ENCODE measurements at places on chromosomes 1 and 21. TPM values are rescaled to one million over a fixed set of nuclear protein-coding genes. Genes with fewer than 3 reads are reported as not detected.

- peaks cover 22% of the 10 kb centered on the region for H3K4me1 ChIP-seq
- peak; percentile 95 for DNase-seq
- peak overlapping the region; percentile 81 for H3K27ac ChIP-seq
- H3K27me3 ChIP-seq: no peaks in the 10 kb centered on the region
- H3K4me3 ChIP-seq: 0 out of 2 replicates have a peak overlapping the region, but pooled peaks have one; percentile 21
- H3K36me3 ChIP-seq: no peaks in the 10 kb centered on the region
Observed at GRCh38 chr1:24683713-24684162, 40.6 kb downstream of the SRRM1 start.

Gene DPT
- polyA plus RNA-seq: 20.0 TPM

- no peaks in the 10 kb centered on the region for H3K36me3 ChIP-seq
- H3K4me3 ChIP-seq: no peak overlapping the region
- H3K4me1 ChIP-seq: no peaks in the 10 kb centered on the region
- H3K27ac ChIP-seq: no peak overlapping the region
Observed at GRCh38 chr1:175715742-175716141, 27.7 kb downstream of the TNR start.

Gene AK5
- polyA plus RNA-seq: 78.8 TPM

DNA sequence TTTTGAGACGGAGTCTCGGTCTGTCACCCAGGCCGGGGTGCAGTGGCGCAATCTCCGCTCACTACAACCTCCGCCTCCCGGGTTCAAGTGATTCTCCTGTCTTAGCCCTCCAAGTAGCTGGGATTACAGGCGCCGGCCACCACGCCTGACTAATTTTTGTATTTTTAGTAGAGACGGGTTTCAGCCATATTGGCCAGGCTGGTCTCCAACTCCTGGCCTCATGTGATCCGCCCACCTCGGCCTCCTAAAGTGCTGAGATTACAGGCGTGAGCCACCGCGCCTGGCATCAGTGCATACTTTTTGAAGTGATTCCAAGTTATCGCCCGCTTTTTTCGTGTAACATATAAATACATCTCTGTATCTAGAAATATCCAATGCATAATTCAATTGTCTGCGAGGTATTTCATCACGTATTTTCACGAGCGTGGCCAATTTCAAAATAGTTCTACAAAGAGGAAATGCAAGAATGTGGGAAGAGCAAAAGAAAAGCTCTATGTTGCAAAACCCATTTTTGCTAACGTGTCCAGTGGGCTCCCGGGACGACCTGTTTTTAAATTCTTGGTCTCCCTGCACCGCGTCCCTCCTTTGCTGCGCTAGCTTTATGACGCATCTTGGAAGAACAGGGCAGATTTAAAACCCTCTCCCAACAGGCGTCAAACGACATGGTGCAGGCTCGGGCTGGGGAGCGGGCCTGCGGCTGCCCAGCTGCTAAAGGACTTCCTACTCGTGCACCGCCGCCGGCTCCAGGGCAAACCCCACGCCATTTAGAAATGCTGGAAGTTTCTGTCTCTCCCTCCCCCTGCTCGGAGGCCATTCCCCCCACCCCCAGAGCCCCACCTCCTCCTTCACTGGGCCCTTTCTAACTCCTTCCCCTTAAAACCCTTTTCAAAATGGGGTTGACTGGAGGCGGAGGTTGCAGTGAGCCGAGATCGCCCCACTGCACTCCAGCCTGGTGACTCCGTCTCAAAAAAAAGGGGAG lies 923 bp upstream of the IFNGR2 start:
- H3K27me3 ChIP-seq: no peaks in the 10 kb centered on the region
- H3K27ac ChIP-seq: peak overlapping the region; percentile 87
- H3K36me3 ChIP-seq: no peaks in the 10 kb centered on the region
- DNase-seq: peak; percentile 83
- H3K4me1 ChIP-seq: peaks cover 24% of the 10 kb centered on the region

- H3K27ac ChIP-seq: no peak overlapping the region
- no peaks in the 10 kb centered on the region for H3K4me1 ChIP-seq
- no peak for DNase-seq
- no peaks in the 10 kb centered on the region for H3K36me3 ChIP-seq
- H3K27me3 ChIP-seq: no peaks in the 10 kb centered on the region
- no peak overlapping the region for H3K4me3 ChIP-seq
Observed at GRCh38 chr21:36097427-36098181, 27.8 kb downstream of the CBR1 start.

DNA sequence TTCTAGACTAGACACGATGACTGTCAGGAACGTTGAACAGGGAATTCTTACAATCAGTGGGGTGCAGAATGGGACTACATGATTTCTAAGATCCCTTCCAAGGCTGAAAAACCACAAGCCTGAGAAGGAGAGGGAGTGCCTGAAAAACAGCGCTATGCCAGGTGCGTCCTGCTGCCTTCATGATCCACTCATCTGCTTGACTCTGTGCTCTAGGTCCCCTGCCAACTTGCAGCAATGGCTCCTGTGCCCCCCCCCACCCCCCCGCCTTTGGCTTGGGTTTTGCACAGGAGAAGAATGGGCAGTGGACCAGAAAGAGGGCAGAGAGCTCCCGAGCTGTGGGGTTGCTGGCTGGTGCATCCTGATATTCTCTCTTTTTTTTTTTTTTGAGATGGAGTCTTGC lies 5.9 kb downstream of the SLC2A7 start:
- DNase-seq: no peak
- H3K36me3 ChIP-seq: no peaks in the 10 kb centered on the region
- H3K4me1 ChIP-seq: no peaks in the 10 kb centered on the region
- no peak overlapping the region for H3K27ac ChIP-seq
- 0 out of 2 replicates have a peak, but pooled peaks cover 3% of the 10 kb centered on the region for H3K27me3 ChIP-seq
- no peak overlapping the region for H3K4me3 ChIP-seq

- H3K4me3 ChIP-seq: no peak overlapping the region
- peaks cover 32% of the 10 kb centered on the region for H3K27me3 ChIP-seq
- no peak for DNase-seq
- no peaks in the 10 kb centered on the region for H3K36me3 ChIP-seq
- H3K4me1 ChIP-seq: no peaks in the 10 kb centered on the region
Observed at GRCh38 chr1:175482071-175482451, 261.3 kb downstream of the TNR start.

- H3K27ac ChIP-seq: no peak overlapping the region
- H3K27me3 ChIP-seq: no peaks in the 10 kb centered on the region
- no peak overlapping the region for H3K4me3 ChIP-seq
Observed at GRCh38 chr1:23407016-23407630, 17.4 kb downstream of the TCEA3 start.

Gene REN
- not detected for polyA plus RNA-seq

Gene MCOLN2
- polyA plus RNA-seq: 0.31 TPM

DNA sequence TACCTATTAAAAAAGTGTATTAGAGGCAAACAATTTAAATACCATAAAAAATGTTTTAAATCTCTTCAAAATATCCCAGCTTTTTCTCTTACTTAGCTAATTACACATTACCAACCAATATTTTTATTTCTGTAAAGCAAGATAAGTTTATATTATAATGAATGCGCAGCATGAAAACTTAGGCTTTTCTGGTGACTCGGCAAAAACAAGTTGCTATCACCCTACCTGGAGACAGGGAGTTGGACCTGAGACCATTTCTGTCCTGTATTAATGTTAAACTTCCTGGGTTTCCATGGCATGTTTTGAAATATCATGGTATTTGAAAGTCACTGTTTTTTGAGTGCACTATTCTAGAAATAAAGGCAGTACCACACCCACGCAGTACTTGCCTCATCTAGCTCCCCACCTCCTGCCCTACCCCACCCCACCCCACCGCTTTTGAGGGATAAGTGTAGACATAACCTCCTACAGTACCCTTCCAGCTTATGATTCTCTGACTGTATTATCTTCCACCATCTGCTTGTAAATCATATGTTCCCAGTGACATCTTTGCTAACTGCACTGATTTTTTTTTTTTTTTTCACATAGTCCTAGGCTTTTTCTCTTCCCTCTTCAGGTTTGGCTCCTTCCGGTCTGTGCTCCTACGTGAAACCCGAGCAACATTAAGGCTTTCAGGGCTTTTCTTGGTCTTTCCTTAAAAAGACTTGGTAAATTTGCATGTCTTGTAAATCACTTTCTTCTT lies 77.5 kb downstream of the PHTF1 start:
- H3K27me3 ChIP-seq: no peaks in the 10 kb centered on the region
- no peak overlapping the region for H3K4me3 ChIP-seq
- H3K27ac ChIP-seq: no peak overlapping the region
- no peak for DNase-seq
- peaks cover 17% of the 10 kb centered on the region for H3K4me1 ChIP-seq

GRCh38 chr1:23489842-23490241 lies 5.9 kb upstream of the ASAP3 start:
- no peak overlapping the region for H3K4me3 ChIP-seq
- no peaks in the 10 kb centered on the region for H3K4me1 ChIP-seq
- H3K27ac ChIP-seq: no peak overlapping the region
- no peak for DNase-seq
- H3K27me3 ChIP-seq: no peaks in the 10 kb centered on the region

DNA sequence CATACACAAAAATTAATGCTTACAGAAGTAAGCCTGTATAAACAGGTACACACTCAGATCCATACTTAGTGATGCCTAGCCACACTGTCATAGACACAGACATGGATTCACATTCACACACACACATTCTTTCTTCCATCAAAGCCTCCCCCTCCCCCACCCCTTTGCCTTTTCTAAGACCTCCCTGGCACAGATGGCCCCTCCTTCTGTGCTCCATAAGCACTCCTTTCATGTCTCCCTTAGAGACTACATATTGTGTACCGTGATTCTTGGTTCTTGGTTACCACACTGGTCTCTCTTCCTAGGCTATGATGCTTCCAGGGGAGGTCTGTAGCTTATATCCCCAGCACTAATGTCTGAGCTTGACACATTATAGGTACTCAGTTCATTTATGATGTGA lies 2.0 kb upstream of the NHLH2 start:
- no peak overlapping the region for H3K4me3 ChIP-seq
- DNase-seq: no peak
- H3K4me1 ChIP-seq: no peaks in the 10 kb centered on the region
- H3K27me3 ChIP-seq: peaks cover 71% of the 10 kb centered on the region
- no peaks in the 10 kb centered on the region for H3K36me3 ChIP-seq

DNA sequence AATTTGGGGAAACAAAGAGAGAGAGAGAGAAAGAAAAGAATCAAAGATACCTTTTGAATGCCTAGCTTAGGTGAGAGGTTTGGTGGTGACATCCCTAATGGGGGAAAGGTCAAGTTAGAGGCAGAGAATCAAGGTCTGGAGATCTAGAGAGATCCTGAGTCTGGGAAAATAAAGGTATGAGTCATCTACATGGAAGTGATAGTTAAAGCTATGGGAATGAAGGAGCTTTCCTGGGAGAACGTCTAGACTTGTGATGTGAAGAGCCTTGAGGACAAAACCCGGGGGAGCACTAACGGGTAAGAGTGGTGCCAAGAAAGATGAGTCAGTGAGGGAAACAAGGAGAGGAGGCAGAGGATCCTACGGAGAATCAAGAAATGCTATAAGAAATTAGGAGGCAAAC lies 110.8 kb upstream of the RUNX1 start:
- no peaks in the 10 kb centered on the region for H3K27me3 ChIP-seq
- peaks cover 12% of the 10 kb centered on the region for H3K4me1 ChIP-seq
- no peak overlapping the region for H3K27ac ChIP-seq
- no peak overlapping the region for H3K4me3 ChIP-seq
- H3K36me3 ChIP-seq: no peaks in the 10 kb centered on the region
- DNase-seq: peak; percentile 38

Gene NCF2
- polyA plus RNA-seq: 0.28 TPM

DNA sequence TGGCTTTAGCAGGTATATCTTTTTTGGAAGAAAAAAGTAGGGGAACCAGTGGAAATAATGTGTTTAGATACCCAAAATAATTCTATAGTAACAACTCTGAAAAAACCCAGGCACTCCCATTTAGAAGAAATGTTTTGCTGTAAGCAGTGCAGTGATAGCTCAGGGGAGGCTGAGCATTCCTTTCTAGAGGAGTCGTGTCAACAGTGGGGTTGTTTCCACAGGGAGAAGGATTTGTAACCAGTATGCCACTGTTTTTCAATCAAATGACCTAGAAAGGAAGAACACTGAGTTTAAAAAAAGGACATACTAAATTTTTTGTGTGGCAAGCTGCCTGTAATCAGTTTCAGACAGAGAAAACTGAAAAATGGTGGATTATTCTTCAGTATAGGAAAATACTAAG lies 2.4 kb downstream of the PGD start:
- DNase-seq: peak; percentile 66
- peak overlapping the region; percentile 30 for H3K27ac ChIP-seq
- no peaks in the 10 kb centered on the region for H3K27me3 ChIP-seq
- H3K36me3 ChIP-seq: peaks cover 14% of the 10 kb centered on the region
- peaks cover 38% of the 10 kb centered on the region for H3K4me1 ChIP-seq

- H3K4me3 ChIP-seq: no peak overlapping the region
- H3K27me3 ChIP-seq: peaks cover 11% of the 10 kb centered on the region
- DNase-seq: peak; percentile 77
- H3K27ac ChIP-seq: no peak overlapping the region
- H3K36me3 ChIP-seq: no peaks in the 10 kb centered on the region
Observed at GRCh38 chr1:39896909-39897685, 4.6 kb downstream of the MYCL start.

DNA sequence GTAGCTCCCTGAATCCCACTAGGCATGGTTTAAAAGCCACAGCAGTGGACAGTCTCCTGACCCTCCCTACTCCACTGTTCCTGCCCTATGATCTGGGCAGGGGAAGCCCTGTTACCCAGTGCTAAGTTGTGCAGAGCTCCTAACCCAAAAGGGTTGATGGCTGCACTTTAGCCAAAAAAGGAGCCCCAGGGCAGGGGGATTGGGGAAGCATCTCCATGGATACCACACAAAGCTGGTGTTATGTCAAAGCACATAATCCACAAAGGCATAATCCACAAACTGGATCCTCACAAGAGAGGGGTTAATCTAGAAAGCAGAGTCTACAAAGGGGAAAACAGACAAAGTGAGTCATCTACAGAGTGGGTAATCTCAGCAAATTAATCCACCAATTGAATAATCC lies 5.7 kb downstream of the RSPO1 start:
- no peak for DNase-seq
- H3K27me3 ChIP-seq: peaks cover 32% of the 10 kb centered on the region
- no peaks in the 10 kb centered on the region for H3K4me1 ChIP-seq
- H3K27ac ChIP-seq: no peak overlapping the region
- no peak overlapping the region for H3K4me3 ChIP-seq
- H3K36me3 ChIP-seq: no peaks in the 10 kb centered on the region

DNA sequence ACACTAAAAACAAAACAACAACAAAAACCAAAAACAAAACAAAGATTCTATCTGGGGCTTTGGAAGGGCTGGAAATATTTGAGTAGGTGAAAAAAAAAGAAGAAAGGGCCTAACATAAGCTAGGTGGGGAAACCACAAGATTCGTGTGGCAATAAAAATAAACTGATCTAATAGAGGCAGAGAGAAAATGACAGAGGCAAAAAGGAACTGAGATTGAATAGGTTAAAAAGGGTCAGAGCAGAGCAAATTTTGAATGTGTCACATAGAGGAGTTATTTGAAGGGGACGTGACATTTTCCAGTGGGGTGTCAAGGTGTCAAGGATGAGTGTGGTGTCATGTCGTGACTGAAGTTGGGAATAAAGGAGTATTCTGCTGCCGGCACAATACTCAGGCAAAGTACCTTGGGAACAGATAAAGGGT lies 65.2 kb upstream of the RALGPS2 start:
- H3K36me3 ChIP-seq: no peaks in the 10 kb centered on the region
- no peak overlapping the region for H3K4me3 ChIP-seq
- DNase-seq: no peak
- H3K27me3 ChIP-seq: no peaks in the 10 kb centered on the region
- H3K27ac ChIP-seq: no peak overlapping the region
- H3K4me1 ChIP-seq: no peaks in the 10 kb centered on the region

- 0 out of 2 replicates have a peak, but pooled peaks cover 4% of the 10 kb centered on the region for H3K36me3 ChIP-seq
- H3K4me1 ChIP-seq: no peaks in the 10 kb centered on the region
Observed at GRCh38 chr1:51990478-51990965, at the start of gene RAB3B. Gene RAB3B (minus strand): TSS chr1:51990700. CDS start chr1:51977117, 13,583 bp downstream.

Gene INKA2
- polyA plus RNA-seq: 1.2 TPM

Measured in GM23248 (cell line).